ENCODE measurements at places on chromosomes 5 and 9. TPM values are rescaled to one million over a fixed set of nuclear protein-coding genes. Genes with fewer than 3 reads are reported as not detected.

STPG3 gene
- total RNA-seq: not detected

ABLIM3 gene
- total RNA-seq: 23.7 TPM

CARTPT gene
- total RNA-seq: not detected

C5orf58 gene
- not detected for total RNA-seq

ADAMTS16 gene
- 1.4 TPM for total RNA-seq

RNF183 gene
- total RNA-seq: 0.19 TPM

ANKRD18A gene
- total RNA-seq: 9.9 TPM

KLF9 gene
- 3.7 TPM for total RNA-seq

BARHL1 gene
- total RNA-seq: 0.03 TPM

PDZD2 gene
- 0.42 TPM for total RNA-seq

SLC4A9 gene
- total RNA-seq: 0.02 TPM

PCDHB15 gene
- total RNA-seq: 0.13 TPM

CDC20B gene
- total RNA-seq: 0.07 TPM

GHR gene
- total RNA-seq: 0.05 TPM

CXCL14 gene
- 0.27 TPM for total RNA-seq
